ENCODE measurements at places on chromosomes 16 and 17.
A peak's percentile ranks its signal among the peaks of the same experiment; 100 is the strongest.

GRCh38 chr16:86297866-86298757, 212.2 kb upstream of the FOXF1 start:
- no peak for DNase-seq

DNA sequence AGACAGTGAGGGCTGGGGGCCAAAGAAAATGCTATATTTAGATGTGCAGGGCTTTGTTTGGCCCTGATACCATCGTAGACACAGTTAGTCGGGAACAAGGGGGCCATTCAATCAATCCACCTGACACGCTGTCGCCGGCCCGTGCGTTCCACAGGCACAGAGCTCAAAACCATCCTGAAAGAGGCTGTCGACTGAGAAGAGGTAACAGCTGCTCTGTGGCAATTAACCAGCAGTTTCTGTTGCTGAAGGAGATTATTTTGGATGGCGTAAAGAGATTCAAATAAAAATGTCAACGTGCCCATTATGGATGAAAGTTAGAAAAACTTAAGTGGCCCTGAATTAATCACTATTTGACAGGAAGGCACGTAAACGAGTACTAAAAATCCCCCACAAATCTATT, 276.2 kb upstream of the IRX5 start:
- no peak for DNase-seq

- no peak for DNase-seq
Observed at GRCh38 chr16:27634779-27635178, 84.8 kb downstream of the KATNIP start.

GRCh38 chr17:17154981-17155380, 51.2 kb downstream of the PLD6 start:
- DNase-seq = no peak

GRCh38 chr16:71179569-71179968, 51.0 kb downstream of the HYDIN start:
- no peak for DNase-seq

- no peak for DNase-seq
Observed at GRCh38 chr16:65905331-65905730, 461.2 kb upstream of the CDH5 start.

- no peak for DNase-seq
Observed at GRCh38 chr17:72446525-72447250, 325.9 kb downstream of the SOX9 start.

DNA sequence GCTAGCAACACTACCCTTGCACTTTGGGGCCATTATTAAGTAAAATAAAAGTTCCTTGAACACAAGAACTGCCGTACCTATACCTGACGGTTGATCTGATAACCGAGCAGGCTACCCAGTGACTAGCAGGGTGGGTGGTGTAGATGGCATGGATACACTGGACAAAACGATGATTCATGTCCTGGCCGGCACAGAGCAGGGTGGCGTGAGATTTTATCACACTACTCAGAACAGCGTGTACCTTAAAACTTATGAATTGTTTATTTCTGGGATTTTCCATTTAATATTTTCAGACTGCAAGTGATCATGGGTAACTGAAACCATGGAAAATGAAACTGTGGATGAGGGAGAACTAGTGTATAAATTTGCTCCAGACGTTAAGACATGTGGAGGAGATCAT, 41.0 kb upstream of the MSI2 start:
- DNase-seq = peak; percentile 69

GRCh38 chr17:17569691-17570090, 21.8 kb downstream of the PEMT start:
- no peak for DNase-seq

- DNase-seq = peak; percentile 60
Observed at GRCh38 chr16:82229800-82230619, 60.0 kb upstream of the MPHOSPH6 start.

DNA sequence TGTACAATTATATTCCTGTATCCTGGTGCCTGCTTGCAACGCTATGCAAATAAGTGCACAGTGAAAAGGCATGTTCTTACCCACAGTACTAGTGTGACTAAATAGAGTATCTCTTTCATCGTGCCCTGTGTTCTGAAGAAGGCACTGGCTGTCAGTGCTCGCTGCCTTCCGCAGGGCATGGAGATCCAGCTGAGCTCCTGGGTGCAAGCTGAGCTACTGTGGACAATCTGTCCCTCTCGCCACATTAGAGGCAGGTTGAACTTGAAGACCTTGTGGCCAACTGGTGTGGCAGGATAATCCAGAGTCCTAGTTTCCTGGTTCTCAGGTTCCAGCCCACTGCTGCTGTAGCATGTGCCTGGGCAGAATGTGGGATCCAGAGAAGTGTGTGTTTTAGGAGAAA, 1.9 kb upstream of the ST6GALNAC1 start:
- DNase-seq = no peak

DNA sequence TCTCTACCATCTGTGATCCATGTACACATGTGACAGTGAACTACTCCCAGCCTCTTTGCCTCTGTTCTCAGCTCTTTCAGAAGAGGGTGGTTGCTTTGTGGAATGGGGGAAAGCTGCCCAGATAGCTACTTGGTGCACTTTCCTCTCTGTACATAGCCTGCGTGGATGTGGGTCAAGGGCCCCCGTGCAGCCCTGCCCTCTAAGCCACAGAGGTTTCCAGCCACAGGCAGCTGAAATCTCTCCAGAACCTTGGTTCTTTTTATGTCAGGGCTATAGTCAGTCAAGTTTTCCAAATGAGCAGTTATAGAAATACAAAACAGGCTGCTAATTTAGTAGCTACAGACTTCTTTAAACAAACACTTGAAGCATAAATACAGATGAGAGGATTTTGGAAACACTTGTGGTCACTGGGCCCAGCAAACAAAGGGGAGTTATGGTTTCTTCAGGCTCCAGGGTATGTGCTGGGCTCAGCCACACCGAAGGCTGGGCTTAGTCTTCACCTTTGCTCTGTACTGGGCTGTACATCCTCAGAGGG, 199.7 kb upstream of the ASIC2 start:
- DNase-seq = no peak

- no peak for DNase-seq
Observed at GRCh38 chr16:59886021-59886420, 1151.9 kb upstream of the GOT2 start.

- no peak for DNase-seq
Observed at GRCh38 chr17:80365983-80366382, 49.0 kb upstream of the ENDOV start.

- DNase-seq = no peak
Observed at GRCh38 chr16:82852388-82853008, 225.7 kb downstream of the CDH13 start.

GRCh38 chr17:15963670-15964110, 18.8 kb downstream of the ADORA2B start:
- peak; percentile 70 for DNase-seq

DNA sequence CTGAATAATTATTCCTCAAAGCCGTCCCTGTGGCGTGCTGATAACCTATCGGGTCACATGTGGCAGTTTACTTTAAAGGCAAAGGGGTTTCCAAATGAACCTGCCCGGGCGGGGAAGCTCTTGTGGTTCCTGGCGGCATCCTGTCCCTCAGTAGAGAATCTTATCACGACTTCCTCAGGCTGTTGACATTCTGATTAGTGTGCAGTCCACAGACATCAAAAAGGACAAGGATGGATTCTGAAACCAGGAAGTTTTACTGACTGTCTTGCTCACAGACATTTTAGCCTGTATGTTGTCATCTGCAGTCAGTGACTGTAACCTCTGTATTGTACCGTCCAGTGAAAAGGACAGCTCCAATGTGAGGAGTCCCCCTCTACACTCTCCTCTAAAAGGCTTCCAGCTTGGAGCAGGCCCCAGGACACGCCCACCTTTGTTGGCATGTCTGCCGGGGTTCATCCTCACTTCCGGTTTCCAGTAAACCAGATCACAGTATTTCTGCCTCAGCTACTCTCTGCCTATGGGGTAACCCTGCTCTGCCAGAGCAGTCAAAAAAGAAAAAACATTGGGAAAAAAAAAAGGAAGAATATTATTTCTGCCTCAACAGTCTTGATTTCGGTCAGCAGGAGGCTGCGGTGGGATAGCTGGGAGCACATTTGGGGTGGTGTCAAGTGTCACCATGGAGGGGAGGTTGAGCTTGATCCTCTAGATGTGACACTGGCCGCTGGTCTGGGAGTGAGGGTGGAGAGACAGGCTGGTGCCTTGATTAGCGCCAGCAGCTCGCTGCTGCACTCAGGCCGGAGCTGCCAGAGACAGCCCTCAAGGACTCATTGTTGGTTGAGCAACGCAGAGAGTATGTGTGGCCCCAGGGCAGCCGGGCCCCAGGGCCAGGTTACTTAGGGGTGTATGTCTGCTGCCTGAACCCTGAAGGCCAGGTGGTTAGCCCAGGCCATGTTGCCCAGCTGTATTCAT, 89.0 kb upstream of the DNAH17 start:
- DNase-seq = no peak

DNA sequence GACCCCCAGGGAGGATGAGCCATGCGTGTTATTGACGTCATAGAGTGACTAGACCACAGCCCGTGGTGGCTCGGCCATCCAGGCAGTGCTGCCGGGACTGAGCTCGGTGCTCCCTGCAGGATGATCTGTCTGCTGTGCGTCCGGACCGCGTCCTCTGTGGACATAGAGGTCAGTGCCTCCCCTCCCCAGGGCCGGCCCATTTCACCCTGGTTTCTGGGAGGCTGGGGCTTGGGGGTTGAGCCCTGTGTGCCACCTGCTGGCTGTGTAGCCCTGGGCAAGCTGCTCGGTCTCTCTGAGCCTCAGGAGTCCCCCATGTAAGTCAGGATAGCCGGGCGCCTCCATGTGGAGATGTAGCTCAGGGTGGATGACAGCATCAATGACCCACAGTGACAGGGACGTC, 8.3 kb downstream of the TSC2 start:
- no peak for DNase-seq

DNA sequence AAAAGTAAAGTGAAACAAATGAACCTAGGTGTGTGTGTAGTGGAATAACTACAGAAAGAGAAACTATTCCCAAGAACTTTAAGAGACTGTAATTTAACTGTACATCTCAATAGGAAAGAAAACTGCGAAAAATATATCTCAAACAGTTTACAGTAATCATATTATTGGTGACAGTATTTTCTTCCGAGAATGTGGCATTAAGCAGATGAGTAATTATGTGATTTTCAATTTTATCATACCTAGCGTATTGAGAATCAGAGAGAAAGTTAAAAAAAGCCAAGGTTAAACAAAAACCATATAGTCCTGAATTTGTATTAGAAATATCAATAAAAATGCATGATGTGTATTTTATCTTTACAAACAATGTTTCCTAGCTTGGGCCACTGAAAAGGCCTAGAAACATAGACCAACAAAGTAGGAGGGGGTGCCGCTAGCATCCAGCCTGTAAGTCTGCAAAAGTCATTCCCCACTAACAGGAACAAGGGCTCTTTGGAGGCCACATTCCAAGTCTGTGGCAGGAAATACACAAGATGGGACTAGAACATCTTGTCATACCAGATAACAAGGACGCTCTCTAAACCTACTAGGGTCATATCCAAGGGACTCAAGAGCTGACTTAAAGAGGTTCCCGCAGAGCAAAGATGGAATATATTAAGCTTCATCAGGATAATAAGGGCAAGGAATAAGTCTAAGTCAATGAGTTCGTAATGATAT, 20.5 kb downstream of the RNF157 start:
- no peak for DNase-seq

DNA sequence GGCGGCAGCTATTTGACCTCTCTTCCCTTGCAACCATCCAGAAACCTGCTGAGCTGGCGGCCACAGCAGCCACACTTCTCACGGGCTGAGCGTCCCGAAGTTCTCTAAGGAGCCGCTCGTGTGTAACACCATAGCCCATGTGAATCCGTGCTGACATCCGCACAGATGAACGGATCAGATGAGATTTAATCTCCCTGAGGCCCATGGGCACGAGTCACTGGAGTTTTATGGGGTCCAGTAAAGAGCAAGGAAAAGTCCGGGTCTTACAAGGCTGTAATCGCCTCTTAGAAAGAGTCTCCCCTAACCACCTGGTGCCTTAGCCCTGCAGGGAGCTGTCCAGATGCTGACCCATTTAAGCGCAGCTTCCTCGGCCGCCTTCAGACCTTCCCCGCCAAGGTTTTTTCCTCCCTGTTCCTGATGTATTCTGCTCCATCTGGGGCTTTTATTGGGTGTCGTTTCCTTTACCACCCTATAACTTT, 5.5 kb upstream of the CACNG5 start:
- DNase-seq = peak; percentile 49

- DNase-seq = no peak
Observed at GRCh38 chr16:2058872-2059271, 11.1 kb downstream of the TSC2 start.

DNA sequence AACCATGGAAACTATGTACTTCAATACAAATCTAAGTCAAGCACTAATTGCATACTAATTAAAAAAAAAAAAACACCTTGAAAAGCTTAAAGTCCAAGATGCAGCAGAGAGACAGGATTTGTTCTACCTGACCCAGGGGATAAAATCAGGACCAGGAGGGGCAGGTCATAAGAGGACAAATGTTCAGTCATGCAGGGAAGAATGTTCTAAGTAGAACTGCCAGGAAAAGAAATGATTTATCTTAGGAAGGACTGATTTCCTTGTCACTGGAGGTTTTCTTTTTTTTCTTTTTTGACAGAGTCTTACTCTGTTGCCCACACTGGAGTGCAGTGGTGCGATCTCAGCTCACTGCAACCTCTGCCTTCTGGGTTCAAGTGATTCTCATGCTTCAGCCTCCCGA, 9.1 kb upstream of the GHDC start:
- DNase-seq = no peak

DNA sequence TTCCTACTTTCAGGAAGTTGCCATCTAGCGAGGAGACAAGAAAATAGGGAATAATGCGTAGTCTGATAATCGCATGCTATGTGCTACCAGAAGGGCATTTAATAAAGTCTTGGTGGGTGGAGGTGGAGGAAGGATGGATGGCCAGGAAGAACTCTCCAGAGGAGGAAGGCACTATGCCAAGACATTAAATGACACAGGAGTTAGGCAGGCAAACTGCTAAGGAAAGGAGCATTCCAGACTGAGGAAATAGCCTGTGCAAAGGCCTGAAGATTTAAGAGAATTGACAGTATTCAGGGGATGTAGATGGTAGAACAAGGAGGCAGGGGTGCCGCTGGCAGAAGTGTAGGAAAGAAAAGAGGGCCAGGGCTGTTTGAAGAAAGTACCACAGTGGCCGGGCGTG, 19.3 kb upstream of the ARHGAP44 start:
- DNase-seq = no peak

- no peak for DNase-seq
Observed at GRCh38 chr17:59527931-59528330, 37.5 kb upstream of the DHX40 start.

DNA sequence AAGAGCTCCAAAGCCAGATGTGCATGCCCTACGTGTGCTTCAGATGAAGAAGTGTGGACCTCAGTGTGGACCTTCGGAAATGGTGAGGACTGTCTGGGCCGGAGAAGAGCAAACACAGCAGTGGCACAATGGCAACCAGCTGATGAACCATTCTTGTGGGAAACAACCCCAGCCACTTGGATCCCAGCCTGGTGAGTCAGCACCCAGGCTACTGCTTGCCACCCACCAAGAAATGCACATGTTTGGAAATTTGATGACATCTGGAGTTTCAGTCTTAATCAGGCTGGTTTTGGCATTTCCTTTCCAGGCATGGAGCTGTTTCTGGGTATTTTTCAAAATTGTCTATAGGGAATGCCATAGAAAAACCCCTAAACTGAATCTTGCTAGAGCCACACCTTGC, 42.7 kb downstream of the DYNLRB2 start:
- no peak for DNase-seq

- no peak for DNase-seq
Observed at GRCh38 chr16:4706871-4707270, 13.5 kb downstream of the NUDT16L1 start.
